ENCODE measurements at places on chromosomes 13 and 19.

DNA sequence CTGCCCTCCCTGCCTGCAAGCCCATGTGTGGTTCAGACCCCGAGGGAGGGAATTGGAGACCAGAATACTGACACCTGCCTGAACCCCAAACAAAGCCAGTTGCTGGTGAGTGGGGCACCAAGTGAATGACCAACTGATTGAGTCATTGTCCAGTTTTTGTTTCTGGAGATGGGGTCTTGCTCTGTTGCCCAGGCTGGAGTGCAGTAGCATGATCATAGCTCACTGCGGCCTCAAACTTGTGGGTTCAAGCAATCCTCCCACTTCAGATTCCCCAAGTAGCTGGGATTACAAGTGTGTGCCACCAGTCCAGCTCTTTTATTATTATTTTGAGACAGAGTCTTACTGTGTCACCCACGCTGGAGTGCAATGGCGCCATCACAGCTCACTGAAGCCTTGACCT is 4.0 kb downstream of the CCL25 start:
- DNase-seq: no peak

DNA sequence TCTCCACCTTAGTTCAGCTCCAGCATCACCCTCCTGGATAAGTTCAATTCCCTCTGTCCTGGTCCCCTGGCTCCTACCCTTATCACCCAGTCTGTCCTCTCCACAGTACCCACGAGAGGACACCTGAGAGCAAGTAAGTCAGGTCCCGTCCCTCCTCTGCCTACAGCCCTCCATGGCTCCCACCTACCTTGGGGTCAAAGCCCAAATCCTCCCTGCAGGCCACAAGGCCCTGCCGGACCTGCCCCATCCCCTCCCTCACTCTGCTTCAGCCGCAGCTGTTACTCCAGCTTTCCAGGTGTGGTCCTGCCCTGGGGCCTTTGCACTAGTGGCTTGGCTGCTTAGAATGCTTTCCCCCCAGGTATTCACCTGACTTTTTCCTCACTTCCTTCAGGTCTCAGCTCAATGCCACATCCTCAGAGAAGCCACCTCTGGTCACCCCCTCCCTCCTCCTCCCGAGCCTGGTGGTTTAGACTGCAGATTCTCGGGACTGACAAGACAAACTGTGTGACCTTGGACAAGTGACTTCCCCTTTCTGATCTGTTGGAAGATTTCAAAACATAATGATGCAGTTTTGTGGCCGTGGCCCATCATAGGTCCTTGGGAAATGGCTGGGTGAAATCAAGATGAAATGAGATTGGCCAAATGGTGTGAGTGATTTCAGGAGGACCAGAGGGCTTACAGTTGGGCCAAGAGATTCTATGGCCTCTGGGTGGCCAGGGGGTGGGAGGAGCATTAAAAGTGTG is 3.6 kb downstream of the TUBB4A start:
- DNase-seq: no peak

DNA sequence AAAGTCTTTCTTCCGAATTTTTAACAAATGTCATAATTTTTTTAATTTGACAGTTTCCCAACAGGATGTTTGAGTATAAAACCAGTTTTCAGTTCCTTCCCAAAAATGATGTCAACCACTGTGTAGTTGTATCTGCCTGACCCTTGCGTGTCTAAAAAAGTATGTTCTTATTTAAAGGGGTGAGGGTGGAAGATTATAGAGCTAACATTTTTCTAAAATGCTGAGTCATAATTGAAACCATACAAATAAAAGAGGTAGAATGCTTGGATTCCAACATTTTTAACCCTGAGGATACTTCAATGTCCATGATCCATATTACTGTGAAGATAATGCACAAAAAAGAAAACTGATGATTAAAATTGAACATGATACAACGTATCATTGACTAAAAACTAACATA is 1388.8 kb downstream of the UQCRFS1 start:
- DNase-seq: no peak

GRCh38 chr19:11024259-11024658 is 63.4 kb downstream of the SMARCA4 start:
- DNase-seq: no peak

- DNase-seq: no peak
Observed at GRCh38 chr19:39160889-39161672, 35.5 kb downstream of the PAK4 start.

DNA sequence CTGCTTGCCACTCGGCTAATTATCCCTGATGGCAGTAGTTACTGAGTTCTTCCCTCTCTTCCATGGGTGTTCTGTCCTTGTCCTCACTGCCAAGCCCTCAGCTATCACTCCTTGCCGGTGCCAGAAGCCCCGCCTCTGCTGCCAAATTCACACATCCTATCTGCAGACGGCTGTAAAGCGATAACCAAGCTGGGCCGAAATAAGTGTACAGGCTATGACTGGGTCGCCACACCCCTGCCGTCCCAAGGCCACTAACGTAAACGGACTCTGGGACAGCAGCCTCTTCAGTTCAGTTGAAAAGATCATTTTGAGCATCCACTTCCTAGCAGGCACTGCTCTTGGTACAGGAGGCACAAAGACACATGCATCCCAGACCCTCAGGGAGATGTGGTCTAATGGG is 13.3 kb downstream of the SLC7A1 start:
- DNase-seq: peak; percentile 92

GRCh38 chr13:40388617-40389016 is 277.8 kb downstream of the FOXO1 start:
- no peak for DNase-seq

- no peak for DNase-seq
Observed at GRCh38 chr19:31629579-31630363, 280.5 kb upstream of the TSHZ3 start.

DNA sequence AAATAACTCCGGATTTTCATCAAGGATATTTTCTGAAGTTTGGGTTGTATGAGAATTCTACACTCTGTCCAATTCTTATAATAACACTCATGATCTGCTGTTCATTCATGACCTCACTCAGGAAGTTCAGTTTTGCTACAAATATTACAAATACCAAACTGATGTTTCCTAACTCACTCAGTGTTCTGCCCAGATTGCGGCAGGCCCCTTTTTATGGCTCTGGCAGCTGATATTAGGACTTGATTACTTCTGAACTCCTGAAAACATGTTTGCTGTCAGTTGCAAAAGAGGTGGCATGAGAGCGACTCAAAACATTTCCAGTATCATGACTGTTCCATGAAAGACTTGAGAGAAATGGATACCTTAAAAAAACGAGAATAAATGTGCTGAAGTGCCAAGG is 188.0 kb downstream of the RGCC start:
- no peak for DNase-seq

GRCh38 chr19:10854350-10855089 is 6.3 kb downstream of the C19orf38 start:
- no peak for DNase-seq

DNA sequence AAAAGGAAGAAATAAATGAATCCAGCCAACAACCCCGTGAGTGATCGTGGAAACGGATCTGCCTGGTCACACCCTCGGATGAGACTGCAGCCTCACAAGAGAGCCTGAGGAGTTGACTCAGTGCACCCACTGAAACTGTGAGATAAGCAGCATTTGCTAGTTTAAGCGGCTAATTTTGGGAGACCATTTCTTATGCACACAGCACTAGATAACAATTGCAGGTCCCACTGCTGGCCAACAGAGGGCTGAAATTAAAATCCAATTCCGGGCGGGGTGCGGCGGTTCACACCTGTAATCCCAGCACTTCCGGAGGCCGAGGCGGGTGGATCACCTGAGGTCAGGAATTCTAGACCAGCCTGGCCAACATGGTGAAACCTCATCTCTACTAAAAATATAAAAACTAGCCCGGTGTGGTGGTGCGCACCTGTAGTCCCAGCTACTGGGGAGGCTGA is 3.6 kb downstream of the UQCR11 start:
- peak; percentile 80 for DNase-seq

DNA sequence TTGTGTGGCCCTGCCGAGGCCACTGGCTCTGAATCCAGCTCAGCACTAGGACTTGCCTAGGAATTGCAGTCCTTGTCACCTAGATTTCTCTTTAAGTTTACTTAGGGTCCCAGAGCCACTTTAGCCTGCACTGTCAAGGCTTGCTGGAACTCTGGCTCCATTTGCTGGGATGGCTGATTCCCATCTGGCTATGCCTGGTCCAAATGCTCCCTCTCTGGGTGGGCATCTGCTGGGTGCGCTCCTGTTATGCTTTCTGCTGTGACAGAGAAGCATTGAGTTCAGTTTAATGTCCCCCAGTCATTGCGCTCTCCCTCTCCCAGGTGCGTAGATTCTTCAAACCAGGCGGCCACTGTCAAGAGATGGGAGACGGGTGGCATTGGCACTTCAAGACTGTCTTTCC is 102.2 kb downstream of the MTUS2 start:
- no peak for DNase-seq

GRCh38 chr13:97353927-97354675 is 79.9 kb upstream of the RAP2A start:
- DNase-seq: no peak

DNA sequence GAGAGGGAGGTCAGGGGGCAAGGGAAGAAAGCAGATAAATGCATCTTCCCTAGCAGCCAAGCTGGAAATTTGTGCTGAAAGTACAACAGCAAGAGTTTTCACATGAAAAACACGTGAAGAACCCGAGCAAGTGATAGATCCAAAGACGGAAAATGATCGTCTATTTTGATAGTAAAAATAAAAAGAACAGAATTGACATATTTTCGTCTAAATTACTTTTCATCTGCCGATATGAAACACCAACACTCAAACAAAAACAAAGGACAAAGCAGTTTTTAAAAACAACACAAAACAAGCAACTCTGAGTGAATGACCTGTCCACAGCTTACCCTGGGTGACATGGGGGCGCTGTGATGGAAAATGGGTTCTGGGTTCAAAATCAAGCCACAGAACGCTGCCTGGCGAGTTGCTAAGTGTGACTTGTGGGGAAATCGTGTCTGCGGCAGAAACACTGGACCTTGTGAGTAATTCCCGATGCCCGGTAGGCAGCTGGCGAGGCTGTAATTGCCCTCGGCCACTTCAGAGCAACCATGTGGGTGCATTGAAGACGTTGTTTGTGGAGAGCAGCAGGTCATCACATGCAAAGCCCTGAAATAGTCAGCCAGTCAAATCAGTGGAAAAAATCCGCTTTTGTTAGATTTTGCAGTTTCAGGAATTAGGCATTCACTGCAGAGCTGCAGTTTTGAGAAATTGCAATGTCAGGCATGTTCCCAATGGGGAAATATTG is 7.4 kb downstream of the SOX1 start:
- no peak for DNase-seq

GRCh38 chr13:88866195-88866594 is 1195.0 kb downstream of the SLITRK5 start:
- no peak for DNase-seq

DNA sequence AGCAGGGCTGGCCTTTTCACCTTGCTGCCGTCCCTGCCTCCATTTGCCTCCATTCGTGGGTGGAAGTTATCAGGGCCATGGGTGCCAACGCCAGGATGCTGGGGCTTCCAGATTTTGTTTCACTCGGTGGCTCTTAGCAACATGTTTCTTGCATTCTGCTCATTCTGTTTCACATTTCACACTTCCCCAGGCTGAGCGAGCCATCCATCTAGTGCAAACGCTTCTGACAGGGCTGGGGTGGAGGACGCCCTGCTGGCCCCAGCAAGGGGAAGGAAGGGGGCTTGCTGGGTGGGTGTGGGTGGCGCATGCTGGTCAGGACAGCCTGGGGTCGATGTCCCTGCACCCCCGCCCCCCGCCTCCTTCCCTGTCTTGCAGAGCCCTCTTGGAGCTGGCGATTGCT is 165.2 kb downstream of the URI1 start:
- DNase-seq: no peak

DNA sequence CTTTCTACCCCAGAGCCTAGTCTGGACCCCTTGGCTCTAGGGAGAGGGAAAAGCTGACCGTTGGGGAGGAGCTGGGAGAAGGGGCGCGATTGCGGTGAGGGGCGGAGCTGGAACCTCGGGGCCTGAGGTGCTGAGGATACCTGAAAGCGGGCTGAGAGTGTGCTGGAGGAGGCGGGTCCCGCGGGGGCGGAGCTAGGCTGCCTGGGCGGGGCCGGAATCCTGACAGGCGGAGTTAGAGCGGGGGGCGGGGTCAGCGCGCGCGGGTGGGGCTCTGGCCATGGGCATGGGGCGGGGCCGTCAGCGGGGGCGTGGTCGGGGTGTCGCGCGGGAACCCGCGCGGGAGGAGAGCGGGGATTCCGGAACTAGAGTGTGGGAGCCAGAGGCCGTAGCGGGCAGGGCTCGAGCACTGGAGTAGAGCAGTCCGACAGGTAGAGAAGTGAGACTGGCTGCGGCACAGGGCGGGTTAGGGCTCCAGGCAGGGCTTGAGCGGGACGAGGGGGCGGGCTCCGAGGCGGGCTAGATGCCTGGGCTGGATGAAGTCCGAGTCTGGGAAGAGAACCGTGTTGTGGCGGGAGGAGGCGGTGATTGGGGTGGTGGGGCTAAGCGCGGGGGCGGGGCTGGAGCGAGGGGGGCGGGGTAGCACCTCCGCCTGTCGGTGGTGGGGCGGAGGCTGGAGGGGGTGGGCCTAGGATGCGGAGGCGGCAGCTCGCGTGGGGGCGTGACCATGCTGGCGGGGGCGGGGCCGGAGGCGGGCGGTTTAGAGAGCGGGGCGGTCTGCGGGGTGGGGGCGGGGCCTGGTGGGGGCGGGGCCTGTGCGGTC is at the start of gene INAFM1:
TSS of gene INAFM1 (plus strand) at position 815 of the 820 bp plus-strand sequence. CDS start 35 bp downstream, outside the sequence.
- DNase-seq: peak; percentile 94

GRCh38 chr19:10513223-10513622 is 4.0 kb downstream of the S1PR5 start:
- DNase-seq: no peak

DNA sequence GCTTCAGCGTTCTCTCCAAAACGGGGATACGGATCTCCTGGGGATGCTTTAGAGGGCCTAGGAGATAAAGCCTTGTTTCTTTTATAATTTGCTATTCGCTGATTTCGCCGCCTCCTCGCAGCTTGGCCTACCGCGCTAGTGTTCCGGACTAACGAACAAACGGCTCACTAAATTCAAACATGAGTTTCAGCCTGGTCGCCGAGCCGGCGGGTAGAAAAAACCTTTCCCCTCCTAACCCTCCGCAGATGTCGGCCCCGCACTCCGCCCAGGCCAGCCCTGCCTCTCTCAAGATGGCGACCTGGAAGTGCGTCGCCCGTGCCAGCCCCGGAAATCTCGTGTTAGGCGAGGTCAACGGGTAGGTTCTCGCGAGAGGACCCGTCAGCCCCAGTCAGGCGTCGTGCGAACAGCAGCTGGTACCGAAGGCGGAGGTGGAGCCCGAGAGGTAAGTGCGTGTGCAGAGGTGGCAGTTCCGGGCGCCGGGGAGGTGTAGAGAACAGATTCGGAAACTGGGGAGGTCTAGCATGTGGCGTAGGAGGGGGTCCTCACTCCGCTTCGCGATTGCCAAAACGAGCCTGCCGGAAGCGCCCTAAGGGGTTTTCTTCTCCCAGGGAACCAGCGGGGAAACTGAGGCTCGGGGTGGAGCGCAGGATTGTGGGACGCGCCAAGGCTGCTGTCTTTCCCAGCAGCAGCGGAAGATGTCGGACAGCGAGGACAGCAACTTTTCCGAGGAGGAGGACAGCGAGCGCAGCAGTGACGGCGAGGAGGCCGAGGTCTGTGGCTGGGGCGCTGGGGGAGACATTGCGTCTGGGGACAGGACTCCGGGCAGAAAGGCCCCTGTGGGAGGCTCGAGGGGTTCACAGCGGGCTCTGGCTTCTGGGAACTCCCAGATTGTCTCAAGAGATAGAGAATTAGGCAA is at the start of gene SUPT5H:
TSS of gene SUPT5H (plus strand) at position 387 of the 916 bp plus-strand sequence. CDS start at position 696, 309 bp downstream.
- DNase-seq: peak; percentile 99

GRCh38 chr13:111121506-111121905 is 6.4 kb downstream of the ARHGEF7 start:
- DNase-seq: no peak

Data from erythroblast (primary cell).